Right atrium auricular region (tissue), 2 donors: ENCODE measurements at places on chromosomes 5 and 9.

GRCh38 chr5:158022393-158022792 is 163.4 kb upstream of the CLINT1 start:
- no peaks in the 10 kb centered on the region for H3K4me1 ChIP-seq
- no peak overlapping the region for H3K4me3 ChIP-seq
- no peaks in the 10 kb centered on the region for H3K27me3 ChIP-seq
- no peak overlapping the region for H3K27ac ChIP-seq
- H3K36me3 ChIP-seq, result no peaks in the 10 kb centered on the region
- DNase-seq, result no peak

DNA sequence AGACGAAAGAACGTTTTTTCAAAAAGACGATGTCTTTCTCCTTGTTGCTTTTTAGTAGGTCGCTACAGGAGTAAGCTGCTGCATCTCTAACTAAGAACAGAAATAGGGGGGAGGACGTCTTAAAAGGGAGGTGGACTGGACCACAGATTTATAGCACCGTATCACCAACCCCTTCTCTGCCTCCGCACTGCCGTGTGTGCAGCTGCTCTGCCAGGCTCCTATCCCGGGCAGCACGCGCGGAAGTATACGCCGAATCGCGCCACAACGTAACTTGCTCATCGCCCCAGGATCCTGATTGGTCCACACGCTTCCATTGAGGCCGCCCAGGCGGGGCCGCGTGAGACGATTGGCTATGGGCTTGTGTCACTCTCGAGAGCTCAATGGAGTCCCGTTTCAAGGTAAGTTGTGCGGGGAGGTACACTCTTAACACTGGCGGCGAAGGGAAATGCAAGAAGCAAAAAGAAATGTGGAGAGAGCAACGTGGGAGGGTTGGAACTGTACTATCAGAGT is at the start of gene ELAVL2:
Gene ELAVL2 (minus strand): TSS at position 121 of the 510 bp plus-strand sequence. CDS start 64,006 bp downstream, outside the sequence.
- no peaks in the 10 kb centered on the region for H3K4me1 ChIP-seq
- peaks cover 40% of the 10 kb centered on the region for H3K27me3 ChIP-seq
- no peak within 1 kb of the TSS for H3K27ac ChIP-seq
- peak; percentile 80 for DNase-seq
- peak within 1 kb of the TSS; percentile 38 for H3K4me3 ChIP-seq

DNA sequence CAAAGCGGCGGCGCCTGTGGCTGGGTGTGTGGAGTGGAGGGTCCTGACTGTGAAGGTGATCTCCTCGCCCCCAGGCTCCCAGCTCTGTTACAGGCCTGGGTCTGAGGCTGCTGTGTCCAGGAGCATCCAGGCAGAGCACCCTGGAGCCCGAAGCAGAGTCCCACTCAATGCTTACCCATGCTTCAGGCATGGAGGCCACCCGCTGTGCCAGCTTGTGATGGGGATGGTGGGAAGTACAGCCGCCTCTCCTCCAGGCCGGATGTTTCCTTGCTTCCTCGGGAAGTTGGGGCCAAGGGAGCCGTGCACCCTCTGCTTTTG is 255.9 kb upstream of the IRX1 start:
- no peak for DNase-seq
- no peaks in the 10 kb centered on the region for H3K36me3 ChIP-seq
- no peaks in the 10 kb centered on the region for H3K4me1 ChIP-seq
- no peak overlapping the region for H3K4me3 ChIP-seq
- H3K27ac ChIP-seq, result no peak overlapping the region

DNA sequence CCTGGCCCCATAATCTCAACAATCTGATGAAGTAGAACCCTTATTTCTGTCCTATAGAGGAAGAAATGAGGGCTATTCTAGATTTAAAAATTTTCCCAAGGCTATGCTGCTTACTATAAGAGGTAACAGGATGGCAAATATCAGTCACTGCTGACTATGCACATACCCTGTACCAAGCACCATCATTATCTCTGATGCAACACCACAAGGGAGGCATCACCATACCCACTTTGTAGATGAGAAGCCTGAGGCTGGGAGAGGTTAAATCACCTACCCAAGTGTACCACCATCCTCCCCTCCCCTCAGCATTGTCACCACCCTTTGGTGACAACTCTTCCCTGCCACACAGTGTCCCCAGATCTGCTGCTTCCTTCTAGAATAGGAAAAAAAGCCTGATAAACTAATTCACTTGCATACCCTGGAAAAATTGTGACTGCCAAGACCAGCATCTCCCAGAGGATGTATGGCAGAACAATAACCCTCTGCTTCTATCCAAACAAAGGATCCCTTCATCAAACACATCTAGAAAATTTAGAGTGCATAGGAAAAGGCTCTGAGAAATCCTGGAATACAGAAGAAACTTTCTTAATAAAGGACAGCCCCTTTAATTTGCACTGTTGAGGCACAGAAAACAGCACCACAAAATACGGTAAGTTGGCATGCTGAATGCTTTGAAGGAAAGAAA is 48.3 kb downstream of the PRRC1 start:
- H3K4me1 ChIP-seq, result no peaks in the 10 kb centered on the region
- no peak for DNase-seq
- H3K27me3 ChIP-seq, result no peaks in the 10 kb centered on the region
- H3K36me3 ChIP-seq, result no peaks in the 10 kb centered on the region
- no peak overlapping the region for H3K27ac ChIP-seq
- H3K4me3 ChIP-seq, result no peak overlapping the region

DNA sequence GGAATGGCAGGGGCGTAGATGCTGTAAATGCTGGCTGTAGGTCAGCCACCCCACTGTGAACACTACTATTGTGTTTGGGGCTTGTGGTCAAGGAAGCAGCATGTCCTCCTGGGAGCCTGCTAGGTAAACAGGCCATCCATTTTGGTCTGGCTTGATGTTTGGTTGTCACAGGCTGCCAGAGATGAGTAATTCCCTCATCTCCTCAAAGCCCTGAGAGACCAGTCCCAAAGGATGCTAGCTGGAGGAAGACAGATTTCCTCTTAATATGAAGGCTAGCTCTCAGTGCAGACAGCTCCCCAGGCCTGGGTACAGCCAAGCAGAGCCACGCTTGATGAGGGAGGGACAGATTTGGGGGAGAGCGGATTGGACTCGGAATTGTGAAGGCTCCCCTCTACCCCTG is 72.5 kb upstream of the MAP1B start:
- no peak overlapping the region for H3K4me3 ChIP-seq
- DNase-seq, result no peak
- no peaks in the 10 kb centered on the region for H3K4me1 ChIP-seq
- H3K27ac ChIP-seq, result no peak overlapping the region
- no peaks in the 10 kb centered on the region for H3K36me3 ChIP-seq
- no peaks in the 10 kb centered on the region for H3K27me3 ChIP-seq

- H3K27me3 ChIP-seq, result no peaks in the 10 kb centered on the region
- H3K36me3 ChIP-seq, result no peaks in the 10 kb centered on the region
- H3K4me1 ChIP-seq, result no peaks in the 10 kb centered on the region
- no peak overlapping the region for H3K4me3 ChIP-seq
These were observed 5.7 kb upstream of the EBF1 start for GRCh38 chr5:159105145-159106053.

GRCh38 chr9:1233568-1233967 is 183.4 kb downstream of the DMRT2 start:
- no peak for DNase-seq
- no peaks in the 10 kb centered on the region for H3K27me3 ChIP-seq
- no peaks in the 10 kb centered on the region for H3K36me3 ChIP-seq
- no peak overlapping the region for H3K27ac ChIP-seq
- H3K4me1 ChIP-seq, result no peaks in the 10 kb centered on the region

GRCh38 chr5:123943151-123943550 is 431.2 kb downstream of the CSNK1G3 start:
- no peaks in the 10 kb centered on the region for H3K36me3 ChIP-seq
- DNase-seq, result no peak
- H3K4me1 ChIP-seq, result no peaks in the 10 kb centered on the region
- no peak overlapping the region for H3K4me3 ChIP-seq

GRCh38 chr9:33040792-33041431 is 15.8 kb downstream of the DNAJA1 start:
- no peaks in the 10 kb centered on the region for H3K27me3 ChIP-seq
- DNase-seq, result no peak
- H3K36me3 ChIP-seq, result peaks cover 53% of the 10 kb centered on the region
- H3K27ac ChIP-seq, result no peak overlapping the region
- peaks cover 6% of the 10 kb centered on the region for H3K4me1 ChIP-seq
- H3K4me3 ChIP-seq, result no peak overlapping the region

GRCh38 chr5:33649549-33650482 is 209.1 kb downstream of the TARS1 start:
- no peaks in the 10 kb centered on the region for H3K4me1 ChIP-seq
- H3K27me3 ChIP-seq, result no peaks in the 10 kb centered on the region
- no peak overlapping the region for H3K27ac ChIP-seq
- no peak overlapping the region for H3K4me3 ChIP-seq

GRCh38 chr5:179217356-179217755 is 127.9 kb downstream of the ADAMTS2 start:
- no peak overlapping the region for H3K4me3 ChIP-seq
- H3K27ac ChIP-seq, result no peak overlapping the region
- DNase-seq, result no peak
- H3K4me1 ChIP-seq, result no peaks in the 10 kb centered on the region
- no peaks in the 10 kb centered on the region for H3K27me3 ChIP-seq

- H3K36me3 ChIP-seq, result peaks cover 17% of the 10 kb centered on the region
- DNase-seq, result no peak
- H3K4me3 ChIP-seq, result no peak overlapping the region
- no peaks in the 10 kb centered on the region for H3K4me1 ChIP-seq
- H3K27me3 ChIP-seq, result no peaks in the 10 kb centered on the region
- no peak overlapping the region for H3K27ac ChIP-seq
These were observed 35.9 kb upstream of the NANS start for GRCh38 chr9:98020476-98021145.

DNA sequence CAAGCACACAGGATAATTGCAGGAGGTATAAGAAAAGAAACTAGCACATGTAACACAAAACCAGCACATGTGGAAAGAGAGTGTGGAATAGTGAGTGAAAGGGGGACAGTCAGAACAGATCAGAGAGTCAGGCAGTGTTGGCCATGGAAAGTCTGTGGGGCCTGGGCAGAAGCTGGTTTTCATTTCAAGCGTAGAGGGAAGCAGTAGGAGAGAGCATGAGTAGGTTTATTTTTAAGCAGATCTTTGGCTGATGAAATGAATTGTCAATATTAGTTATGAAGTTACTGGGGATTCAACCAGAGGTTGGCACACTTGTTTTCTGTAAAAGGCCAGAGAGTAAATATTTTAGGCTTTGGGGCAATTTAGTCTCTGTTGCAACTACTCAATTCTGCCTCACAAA is 283.1 kb downstream of the SMARCA2 start:
- H3K27ac ChIP-seq, result no peak overlapping the region
- no peak for DNase-seq
- H3K36me3 ChIP-seq, result no peaks in the 10 kb centered on the region
- no peaks in the 10 kb centered on the region for H3K27me3 ChIP-seq
- no peaks in the 10 kb centered on the region for H3K4me1 ChIP-seq

DNA sequence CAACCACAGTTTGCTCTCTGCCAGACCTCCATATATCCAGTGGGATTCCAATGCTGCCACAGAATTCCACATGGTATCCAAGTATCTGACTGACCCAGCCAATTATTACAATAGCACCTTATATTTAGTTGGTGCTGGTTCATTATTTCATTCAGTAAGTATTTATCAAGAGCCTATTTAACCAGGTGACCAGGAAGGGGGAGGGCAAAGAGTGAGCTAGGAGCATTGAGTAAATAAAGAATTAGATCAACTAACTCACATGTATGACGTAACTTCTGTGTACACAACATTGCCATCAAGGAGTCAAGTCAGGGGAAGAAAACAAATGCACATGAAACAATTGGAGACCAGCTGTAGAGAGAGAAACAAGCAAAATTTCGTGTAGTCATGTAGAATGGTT is 207.1 kb upstream of the PAPPA start:
- no peak overlapping the region for H3K4me3 ChIP-seq
- H3K36me3 ChIP-seq, result no peaks in the 10 kb centered on the region
- no peaks in the 10 kb centered on the region for H3K4me1 ChIP-seq
- no peak overlapping the region for H3K27ac ChIP-seq

- DNase-seq, result no peak
These were observed 19.0 kb downstream of the ACTL7B start for GRCh38 chr9:108836781-108837180.

- H3K4me1 ChIP-seq, result no peaks in the 10 kb centered on the region
- H3K27me3 ChIP-seq, result no peaks in the 10 kb centered on the region
- no peak overlapping the region for H3K27ac ChIP-seq
- H3K36me3 ChIP-seq, result no peaks in the 10 kb centered on the region
These were observed 83.4 kb upstream of the SMIM23 start for GRCh38 chr5:171702135-171702770.

GRCh38 chr9:1994180-1994579 is 21.0 kb upstream of the SMARCA2 start:
- H3K27ac ChIP-seq, result no peak overlapping the region
- H3K27me3 ChIP-seq, result no peaks in the 10 kb centered on the region
- no peak for DNase-seq
- H3K4me3 ChIP-seq, result no peak overlapping the region

DNA sequence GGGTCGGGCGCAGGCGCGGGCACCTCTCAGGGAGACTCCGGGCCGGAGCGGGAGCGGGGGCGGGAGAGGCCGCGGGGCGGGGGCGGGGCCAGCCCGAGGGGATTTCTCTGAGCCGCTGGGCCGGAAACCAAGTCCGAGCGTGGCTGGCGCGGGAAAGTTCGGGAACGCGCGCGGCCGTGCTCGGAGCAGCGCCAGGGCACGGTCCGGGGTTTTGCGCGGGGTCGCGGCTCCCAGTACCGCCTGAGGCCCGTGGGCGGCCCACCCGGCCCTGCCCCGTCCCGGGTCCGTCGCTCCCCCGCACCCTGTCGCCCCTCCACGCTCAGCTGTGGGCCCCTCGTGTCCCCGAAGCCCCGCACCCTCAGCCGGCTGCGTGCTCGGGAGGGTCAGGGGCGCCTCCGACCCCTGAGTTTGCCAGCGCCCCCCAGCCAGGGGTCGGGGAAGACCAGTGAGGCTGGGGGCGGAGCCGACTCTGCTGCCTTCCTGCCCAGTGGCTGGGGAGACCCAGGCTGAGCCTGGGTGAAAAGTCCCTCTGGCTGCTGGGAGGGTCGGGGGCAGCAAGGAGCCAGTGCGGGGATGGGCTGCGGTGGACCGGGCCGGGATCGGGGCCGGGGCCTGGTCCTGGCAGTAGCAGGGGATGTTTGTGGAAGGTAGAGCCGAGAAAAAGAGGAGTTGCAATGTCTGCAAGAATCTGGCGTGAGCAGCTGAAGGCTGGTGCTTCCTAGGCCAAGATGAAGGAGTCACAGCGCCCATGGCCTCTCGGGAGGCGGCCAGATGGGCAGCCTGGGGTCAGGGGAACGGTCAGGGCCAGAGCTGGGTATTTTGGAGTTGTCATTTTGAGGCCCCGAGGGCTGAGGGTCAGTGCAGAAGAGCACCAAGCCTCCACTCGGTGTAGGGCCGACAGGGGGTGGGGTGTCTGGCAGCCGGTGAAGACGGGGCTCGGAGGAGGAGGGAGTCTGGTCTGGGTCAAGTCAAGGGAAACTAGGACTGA is 588 bp downstream of the TRAF2 start:
- no peaks in the 10 kb centered on the region for H3K36me3 ChIP-seq
- no peaks in the 10 kb centered on the region for H3K4me1 ChIP-seq
- no peaks in the 10 kb centered on the region for H3K27me3 ChIP-seq
- no peak for DNase-seq
